ENCODE measurements at places on chromosomes 1 and 21.

- no peak for DNase-seq
Observed at GRCh38 chr1:3359351-3359750, 95.1 kb upstream of the ARHGEF16 start.

DNA sequence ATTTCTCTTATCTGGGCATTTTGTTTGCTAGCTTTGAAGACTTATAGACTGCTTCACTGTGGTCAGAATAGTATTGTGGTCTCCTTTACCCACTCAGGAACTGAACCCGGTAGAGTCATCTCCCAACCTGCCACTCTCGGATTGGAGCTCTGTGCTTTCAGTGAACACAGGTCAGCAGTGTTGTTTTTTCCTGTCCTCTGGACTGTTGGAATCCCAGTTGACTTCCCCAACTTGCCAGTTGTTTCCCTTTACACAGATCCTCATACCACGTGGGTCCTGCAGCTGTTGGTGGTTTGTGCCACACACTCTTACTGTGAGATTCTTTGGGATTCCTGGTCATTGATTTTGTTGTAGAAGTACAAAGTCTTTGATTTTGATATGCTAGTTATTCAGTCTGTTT, 214.1 kb downstream of the DYRK1A start:
- no peak for DNase-seq

GRCh38 chr1:37931102-37931360, 15.8 kb downstream of the INPP5B start:
- no peak for DNase-seq

- DNase-seq: no peak
Observed at GRCh38 chr1:172658871-172659453, at the start of gene FASLG. Gene FASLG (plus strand): TSS chr1:172659103. CDS start chr1:172659202, 99 bp downstream.

GRCh38 chr1:20829531-20829930, 42.4 kb upstream of the HP1BP3 start:
- DNase-seq: no peak

DNA sequence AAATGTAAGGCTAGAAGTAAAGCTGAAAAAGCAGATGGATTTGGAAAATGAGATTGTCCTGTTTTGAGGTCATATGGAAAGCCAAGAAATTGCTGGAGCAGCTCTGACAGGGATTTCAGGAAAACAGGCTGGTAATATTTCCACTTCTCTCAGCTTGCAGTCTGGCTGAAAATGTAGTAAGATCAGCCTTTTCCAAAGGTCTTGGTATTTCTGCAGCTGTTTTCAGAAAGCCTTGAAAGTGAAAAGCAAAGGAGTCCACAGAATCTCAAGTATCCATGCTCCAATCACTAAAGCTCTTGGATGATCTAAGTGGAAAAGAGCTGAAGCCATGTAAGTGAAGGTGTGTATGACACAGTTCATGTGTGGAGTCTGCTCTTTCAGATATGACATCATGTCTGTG, 41.6 kb upstream of the APOBEC4 start:
- no peak for DNase-seq

DNA sequence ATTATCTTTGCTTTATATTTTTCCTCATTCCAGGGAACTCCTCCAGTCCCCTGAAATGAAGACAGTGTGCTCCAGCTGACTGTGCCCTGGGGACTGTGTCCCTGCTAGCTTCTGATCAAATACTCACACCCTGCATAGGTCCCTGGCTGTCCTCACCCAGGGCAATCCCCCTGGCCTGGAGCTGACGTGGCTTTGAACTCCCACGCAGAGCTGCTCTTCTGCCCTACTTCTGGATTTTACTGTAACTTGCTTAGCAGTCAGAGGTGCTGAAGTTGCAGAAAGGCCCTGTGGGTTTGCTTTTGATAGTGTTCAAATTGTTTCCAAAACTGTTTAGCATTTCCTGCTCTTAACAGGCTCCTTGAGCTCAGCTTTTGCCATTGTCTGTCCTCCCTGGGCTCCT, 186.5 kb downstream of the FASLG start:
- DNase-seq: peak; percentile 18

GRCh38 chr1:195618287-195618686, 990.0 kb downstream of the KCNT2 start:
- no peak for DNase-seq

DNA sequence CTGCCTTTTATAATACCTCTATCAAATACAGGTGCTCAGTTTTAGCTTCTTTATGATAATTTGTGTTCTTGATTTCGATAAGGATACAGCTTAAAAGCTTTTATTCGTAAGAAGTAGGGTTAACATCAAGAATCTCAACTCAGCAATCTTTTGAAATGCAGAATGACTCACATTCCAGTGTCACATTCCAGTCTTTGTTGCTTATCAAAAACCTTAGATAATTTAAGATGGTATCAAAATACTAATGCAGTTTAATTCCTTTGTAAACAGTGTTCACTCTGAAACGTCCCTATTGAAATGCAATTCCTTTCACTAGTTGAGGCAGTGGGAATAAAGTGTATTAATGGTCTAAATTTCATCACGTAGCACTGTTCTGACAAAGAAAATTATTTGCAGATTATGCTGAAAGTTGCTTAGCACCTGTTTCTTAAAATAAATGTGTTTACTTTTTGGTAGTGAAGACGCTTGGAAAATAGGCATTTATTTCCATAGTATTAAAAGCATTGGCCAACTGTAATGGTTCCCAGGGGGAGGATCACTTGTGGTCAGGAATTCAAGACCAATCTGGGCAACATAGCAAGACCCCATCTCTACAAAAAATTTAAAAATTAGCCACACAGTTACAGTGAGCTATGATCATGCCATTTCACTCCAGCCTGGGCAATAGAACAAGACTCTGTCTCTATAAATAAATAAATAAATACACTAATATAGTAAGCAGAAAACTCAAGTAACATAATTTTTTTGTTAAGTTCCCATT, 10.1 kb upstream of the CNN3 start:
- DNase-seq: no peak

DNA sequence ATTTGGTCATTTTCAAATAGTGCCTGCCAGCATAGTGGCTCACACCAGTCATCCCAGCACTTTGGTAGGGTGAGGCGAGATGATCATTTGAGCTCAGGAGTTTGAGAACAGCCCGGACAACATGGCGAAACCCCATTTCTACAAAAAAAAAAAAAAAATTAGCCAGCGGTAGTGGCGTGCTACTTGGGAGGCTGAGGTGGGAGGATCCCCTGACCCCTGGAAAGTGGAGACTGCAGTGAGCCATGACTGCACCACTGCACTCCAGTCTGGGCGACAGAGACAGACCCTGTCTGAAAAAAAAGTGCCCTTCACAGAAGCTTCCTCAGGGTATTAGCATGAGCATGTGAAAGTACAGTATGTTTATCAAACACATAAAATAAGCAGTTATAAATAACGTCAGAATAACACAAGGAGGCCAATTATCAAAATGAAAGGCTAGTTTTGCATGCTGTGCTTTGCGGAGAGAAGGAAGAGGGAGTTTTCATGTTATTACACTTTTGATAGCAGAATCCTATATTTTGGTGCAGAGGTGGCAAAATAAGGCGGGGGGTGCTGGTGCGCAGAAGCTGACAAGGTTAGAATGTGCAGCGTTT, 781 bp upstream of the METTL13 start:
- DNase-seq: no peak

DNA sequence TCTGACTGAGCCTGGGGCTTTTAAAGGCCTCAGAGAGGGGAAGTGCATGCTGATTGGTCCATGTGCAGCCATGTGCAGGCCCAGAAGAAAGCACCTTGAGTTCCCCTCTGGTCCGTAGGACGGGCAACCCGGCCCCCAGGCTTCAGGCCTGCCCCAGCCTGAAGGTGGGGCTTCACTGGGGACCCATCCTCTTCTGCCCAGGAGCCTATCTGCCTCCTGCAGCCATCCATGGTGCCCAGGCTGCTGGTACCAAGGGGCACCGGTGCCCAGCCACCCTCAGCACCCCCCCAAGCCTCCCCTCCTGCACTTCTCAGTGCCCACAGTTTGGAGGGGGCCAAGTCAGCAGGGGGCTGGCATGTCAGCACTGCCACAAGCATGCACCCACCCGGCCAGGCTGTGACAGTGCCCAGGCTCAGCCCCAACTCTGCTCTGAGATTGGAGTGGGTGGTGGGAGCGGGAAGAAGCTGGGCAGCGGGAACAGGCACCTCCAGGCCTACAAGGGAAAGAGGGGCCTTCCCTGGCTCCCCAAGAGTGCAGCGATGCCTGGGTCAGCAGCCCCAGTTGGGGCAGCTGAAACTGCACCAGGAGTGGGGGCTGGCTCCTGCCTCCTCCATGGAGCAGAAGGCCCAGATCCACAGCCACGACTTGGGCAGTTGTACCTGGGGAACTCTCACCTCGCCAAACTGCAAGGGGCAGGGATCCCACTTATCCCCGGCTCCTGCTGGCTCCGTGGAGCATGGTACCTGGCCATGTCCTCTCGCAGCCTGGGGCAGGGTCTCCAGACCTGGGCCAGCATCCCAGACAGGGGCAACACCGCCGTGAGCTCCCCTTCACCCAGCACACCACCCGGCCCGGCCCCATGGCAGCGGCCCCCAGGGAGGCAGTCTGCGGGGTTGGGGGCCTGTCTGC, 11.7 kb downstream of the COL6A2 start:
- DNase-seq: no peak

- DNase-seq: no peak
Observed at GRCh38 chr1:234656070-234656895, 46.3 kb upstream of the IRF2BP2 start.

GRCh38 chr1:228198977-228199590, 8.8 kb upstream of the OBSCN start:
- DNase-seq: peak; percentile 68

DNA sequence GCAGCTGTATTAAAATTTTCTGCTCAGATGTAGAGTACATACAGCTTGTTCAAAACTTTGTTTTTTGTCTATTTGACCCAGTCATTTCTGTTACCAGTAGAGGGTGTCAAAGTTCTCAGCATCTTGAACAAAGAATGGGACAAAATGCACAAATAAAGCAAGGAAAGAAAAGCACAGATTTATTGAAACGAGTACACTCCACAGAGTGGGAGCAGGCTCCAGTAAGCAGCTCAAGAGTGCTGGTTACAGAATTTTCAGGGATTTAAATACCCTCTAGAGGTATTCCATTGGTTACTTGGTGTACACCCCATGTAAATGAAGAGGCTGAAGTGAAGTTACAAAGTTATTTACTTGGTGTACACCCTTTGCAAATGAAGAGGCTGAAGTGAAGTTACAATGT, 8.9 kb upstream of the PRMT6 start:
- DNase-seq: no peak

- no peak for DNase-seq
Observed at GRCh38 chr1:33261344-33261743, 5.1 kb downstream of the ZNF362 start.

GRCh38 chr1:42845866-42846256, 552 bp upstream of the ZNF691 start:
- DNase-seq: no peak

DNA sequence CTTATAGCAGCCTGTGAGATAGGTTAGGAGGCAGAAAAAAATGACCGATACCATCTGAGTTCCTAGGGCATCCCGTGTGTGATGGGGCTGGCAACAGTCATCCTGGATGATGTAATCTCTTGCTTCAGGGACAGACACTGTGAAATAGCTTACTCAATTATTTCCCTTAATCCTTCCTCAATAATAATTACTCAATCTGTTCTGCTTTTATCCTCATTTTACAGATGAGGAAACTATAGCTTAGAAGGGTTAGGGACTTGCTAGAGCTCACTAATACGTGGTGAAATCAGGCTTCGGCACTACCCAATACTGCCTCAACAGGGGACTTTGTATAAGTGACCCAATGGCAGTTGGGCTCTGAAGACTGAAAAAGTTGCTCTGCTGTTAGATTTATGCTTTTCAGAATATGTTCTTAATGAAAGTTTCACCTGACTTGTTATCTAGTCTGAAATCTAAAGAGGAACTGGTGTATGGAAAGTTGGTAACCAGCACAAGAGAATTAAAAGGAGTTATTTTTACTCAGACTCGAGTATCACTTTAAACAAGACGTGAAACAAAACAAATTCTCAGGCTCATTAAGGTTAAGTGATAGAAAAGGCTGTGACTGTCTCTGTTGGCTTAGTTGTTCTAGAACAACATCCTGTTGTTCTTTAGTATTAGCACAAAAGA, 14.4 kb downstream of the CD55 start:
- no peak for DNase-seq

DNA sequence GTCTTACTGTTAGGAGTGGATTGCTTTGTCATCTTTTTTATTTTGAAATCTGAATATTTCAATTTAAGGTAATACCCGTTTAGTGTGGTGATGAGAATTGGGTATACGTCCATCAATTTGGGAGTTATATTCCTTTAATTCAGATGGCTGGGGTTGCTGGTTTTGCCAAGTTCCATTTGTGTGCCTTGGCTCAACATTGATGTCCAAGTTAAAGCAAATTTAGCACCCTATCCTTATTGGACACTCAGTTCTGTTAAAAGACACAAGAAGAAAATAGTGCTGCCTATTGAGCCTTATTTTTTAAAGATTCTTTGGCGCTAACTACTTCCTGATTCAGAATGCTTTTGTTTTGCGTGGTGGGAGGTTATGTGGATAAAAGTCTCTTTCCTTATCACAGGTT, 40.6 kb downstream of the CAMTA1 start:
- DNase-seq: no peak

DNA sequence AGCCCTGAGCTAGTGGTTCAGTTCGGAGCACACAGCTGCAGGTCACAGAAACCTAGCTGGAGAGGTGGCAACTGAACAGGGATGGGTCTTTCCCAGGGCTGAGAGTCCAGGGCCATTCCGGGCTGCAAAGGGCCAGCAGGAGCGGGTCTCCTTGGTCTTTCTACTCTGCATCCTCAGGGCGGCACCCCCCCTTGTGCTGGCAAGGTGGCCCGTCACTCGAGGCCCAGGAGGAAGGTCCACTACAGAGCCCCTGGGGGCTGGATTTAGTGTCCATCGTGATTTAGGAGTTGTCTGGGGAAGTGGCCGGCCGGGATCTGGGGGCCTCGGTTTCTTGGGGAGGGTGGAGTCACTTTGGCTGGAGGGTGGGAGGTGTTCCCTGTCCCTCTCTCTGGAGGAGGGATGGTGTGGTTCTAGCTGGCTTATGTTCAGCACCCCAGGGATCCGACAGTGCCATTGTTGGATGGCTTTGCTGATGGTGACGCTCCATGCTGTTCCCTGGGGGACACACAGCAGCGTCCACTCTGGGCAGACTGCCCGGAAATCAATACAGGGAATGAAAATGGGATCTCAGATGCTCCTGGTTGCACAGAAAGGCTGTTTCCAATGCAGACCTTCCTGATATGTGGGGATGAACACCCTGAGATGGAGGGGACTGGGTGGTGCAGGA, 64.4 kb downstream of the UMODL1 start:
- no peak for DNase-seq

- peak; percentile 77 for DNase-seq
Observed at GRCh38 chr1:10415211-10415930, 14.9 kb upstream of the CENPS start.

DNA sequence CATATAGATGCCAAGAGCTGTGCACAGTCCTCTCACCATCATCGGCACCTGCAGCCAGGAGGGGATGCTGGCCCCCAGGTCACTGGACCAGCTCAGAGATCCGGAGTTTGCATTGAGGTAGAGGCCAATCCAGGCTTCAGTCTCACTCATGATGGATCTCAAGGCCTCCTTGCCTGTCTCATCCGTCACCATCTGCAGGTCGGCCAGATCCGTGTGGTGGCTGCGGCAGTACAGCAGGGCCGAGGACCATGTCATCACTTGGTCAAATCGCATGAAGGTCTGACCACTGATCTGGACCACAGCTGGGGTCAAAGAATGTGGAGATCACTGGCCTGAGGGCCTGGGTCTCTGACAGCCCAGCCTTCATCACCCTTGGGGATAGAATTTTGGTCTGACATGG, 6.6 kb downstream of the CLEC20A start:
- no peak for DNase-seq
